ENCODE measurements at places on chromosomes 5 and 9. TPM values are rescaled to one million over a fixed set of nuclear protein-coding genes. Genes with fewer than 3 reads are reported as not detected.

DNA sequence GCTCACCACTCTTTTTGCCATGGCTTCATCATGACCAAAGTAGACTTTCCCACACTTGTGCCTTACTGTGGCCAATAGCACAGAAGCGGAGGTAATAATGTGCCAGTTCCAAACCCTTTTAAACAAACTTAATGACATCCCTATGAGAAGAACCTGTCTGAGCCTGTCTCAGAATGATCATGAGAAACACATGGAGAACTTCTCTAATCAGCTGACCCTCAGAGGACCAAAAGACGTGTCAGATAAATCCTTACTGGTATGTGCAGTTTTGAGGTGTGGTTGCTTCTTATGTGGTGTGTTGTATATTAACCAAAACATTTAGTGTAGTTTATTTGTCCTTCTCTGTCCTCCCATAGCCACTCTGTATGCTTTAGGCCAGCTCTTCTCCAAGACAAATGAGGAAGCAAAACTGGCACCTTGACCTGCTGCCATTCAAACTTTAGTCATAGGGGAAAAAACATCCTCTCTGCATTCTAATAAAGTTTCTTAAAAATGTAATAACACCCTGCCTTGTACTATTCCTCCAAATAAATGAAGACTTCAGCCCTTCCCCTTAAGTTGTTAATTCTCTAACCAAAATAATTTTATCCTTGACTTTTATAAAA lies 168.9 kb downstream of the MUSK start:
- no peak for DNase-seq

DNA sequence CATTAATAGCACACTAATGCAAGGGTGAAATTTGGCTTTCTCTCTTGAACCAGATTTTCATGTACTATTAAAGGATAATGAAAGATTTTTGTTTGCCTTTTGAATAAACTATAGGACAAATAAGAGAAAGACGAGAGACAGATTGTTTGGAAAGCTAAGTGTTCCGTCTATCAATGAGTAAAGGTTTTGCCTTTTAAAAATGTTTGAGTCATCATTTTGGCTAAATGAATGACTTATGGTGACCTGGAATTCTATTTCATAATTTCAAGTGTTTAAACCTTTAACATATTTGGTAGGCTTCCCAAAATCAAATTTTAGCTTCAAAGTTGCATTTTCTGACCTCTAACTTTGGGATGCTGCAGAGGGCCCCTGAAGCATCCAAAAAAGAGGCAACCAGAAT lies 145.2 kb downstream of the SLC25A46 start:
- no peak for DNase-seq

DNA sequence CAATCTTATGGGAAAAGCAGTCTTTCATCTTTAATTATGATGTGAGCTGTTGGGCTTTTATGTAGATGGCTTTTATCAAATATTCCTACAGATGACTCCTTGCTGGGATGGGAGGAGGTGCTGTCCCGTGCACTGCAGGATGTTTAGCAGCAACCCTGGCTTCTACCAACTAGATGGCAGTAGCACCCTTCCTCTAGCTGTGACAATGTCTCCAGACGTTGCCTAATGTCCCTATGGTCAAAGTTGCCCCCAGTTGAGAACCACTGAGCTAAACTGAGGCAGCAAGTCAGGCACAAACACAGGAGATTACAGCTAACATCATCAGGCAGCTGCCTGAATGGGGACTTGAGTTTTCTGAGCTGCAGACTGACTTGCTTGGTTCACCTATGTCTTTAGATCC lies 401.9 kb upstream of the PDE4D start:
- no peak for DNase-seq

GRCh38 chr9:131869348-131869747 lies 129.5 kb upstream of the RAPGEF1 start:
- no peak for DNase-seq

DNA sequence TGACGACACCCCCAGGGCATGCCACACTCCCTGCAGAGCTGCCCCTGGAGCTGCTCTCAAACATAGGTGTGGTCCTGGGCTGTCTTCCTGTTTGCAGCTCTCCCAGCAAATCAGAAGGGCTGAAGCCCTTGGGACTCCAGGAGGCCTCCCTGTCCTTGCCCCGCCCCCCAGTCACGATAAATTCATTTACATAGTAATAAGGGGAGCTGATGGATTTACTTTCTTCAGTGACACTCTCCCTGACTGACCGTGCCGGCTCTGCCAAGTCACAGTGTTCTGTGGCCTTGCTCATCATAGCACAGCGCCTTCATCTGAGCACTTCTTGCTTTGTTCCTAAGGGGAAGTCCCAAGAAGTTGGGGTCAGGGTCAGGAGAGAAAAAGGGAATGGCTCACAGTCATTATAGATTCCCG lies 121.4 kb downstream of the ENC1 start:
- DNase-seq: no peak

- peak; percentile 69 for DNase-seq
These were observed 158.5 kb downstream of the SLIT3 start for GRCh38 chr5:169142264-169142970.

GRCh38 chr9:131419026-131419614 lies 25.2 kb downstream of the PRRC2B start:
- no peak for DNase-seq

DNA sequence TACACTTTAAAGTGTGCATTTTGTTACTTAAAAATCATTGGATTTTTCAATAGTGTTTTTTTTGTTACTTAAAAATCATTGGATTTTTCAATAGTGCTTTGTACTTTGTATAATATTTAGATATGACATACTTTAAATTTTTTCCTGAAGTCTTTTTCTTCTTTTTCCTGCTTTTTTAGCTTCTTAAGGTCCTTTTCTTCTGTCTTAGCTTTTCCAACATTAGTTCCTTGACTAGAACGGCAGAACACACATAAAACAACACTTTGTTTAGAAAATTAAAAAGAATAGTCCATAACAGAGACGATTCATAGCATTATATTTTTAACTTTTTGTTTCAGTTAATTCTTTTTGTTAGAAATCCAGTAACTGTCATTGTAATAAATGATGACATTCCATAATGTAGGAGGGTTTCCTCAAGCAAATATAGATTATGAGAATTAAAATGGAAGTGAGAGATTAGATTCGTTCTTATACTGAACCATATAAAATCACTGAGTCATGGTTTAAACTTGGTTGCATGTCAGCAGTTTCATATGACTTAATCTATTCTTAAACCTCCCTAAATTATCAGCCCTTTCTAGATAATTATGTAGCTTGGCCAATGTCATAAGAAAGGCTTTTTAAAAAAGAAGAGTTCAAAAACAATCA lies 45.3 kb upstream of the RICTOR start:
- DNase-seq: no peak

DNA sequence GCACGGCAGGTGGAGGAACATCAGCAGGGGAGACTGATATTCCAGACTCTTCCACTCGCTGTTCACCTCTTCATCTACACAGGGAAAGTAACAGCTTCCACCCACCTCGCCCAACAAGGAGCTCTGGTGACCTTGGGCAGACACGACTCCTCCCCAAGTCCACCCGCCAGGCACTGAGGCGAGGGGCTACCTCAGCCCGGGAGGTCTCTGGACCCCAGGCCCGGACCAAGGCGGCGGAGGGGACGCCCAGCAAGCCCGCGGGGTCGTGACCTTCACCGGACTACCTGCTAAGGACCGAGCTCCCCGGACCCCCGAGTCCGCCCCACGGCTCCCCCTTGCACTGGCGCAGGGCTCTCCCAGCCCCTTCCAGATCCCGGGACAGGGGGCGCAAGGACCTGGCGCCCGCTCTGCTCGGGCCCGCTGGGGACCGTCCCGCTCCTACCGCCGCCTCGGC lies 70.2 kb upstream of the LPCAT1 start:
- DNase-seq: no peak

Gene TRPM3
- polyA plus RNA-seq: 13.0 TPM

DNA sequence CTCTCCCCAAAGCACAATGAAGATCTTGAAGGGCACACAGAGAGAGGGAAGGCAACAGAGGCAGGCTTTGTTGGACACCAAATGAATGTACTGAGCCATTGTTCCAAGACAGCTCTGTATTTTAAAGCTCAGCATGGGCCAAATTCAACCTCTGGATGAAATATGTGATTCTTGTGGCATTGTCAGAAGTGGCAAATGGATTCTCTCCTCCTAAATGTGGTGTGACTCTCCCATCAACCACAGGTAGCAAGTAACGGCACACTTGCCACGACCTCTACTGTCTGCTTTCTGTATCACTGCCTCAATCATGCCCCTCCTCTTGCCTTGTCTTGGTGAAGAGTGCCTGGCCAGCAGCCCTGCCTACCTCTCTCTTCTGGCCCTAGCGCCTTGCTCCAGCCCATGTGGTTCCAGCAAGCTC lies 6.1 kb upstream of the MOB3B start:
- DNase-seq: no peak

- no peak for DNase-seq
These were observed 81.6 kb upstream of the HAND1 start for GRCh38 chr5:154559398-154560276.

- DNase-seq: no peak
These were observed 399.2 kb upstream of the KIF2A start for GRCh38 chr5:61906820-61907219.

DNA sequence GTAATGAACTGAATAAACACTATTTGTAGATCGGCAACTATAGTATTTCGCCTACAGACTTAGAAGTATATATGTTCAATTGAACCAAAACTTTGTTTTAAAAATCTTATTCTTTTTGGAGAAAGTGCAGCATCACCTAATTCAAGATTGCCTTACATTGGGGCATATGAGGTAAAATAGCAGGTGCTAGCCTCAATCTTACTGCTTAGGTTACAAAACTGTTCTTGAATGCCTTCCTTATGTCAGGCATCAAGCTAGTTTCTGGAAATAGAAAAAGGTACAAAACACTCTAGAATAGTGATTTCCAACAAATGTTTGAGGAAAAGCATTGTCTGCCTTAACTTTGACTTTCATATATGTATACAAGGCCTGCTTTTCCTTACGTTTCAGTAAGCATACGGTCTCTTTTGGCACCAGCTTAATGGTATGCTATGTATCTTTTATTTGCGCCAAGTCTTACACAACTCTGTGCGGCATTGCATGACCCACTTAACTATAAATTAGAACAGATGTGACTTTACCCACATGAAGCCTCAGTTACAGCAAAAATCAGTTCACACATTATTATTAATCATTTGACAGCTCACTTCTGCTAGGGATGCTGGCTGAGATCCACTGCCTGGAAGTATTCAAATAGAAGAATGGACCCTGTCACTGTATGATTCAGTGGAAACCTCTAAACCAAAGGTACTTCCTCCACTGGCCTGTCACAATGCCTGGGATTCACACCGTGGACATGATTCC lies 174.1 kb downstream of the PRELID2 start:
- DNase-seq: no peak

Gene LCN1
- polyA plus RNA-seq: not detected

Gene SPATA31E1
- polyA plus RNA-seq: not detected
